ENCODE measurements at places on chromosomes 11 and 22.

DNA sequence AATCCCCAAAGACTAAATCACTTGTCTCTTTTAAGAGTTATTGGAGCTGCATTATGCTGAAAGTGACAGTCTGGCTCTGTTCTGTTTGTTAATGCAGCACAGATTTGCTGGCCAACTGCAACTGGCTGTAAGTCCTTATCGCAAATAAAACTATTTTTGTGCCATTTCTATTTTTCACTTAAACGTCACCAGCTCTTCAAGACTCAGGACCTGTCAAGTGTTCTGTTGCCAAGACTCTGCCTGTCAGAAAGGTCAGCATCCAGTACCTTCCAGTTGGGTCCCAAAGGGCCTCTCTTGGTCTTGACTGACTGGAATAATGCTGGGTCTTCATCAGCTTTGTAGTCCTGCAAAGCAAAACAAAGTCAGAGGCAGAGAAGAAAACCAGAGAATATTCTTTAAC lies 45.6 kb downstream of the PITPNB start:
- DNase-seq: no peak

DNA sequence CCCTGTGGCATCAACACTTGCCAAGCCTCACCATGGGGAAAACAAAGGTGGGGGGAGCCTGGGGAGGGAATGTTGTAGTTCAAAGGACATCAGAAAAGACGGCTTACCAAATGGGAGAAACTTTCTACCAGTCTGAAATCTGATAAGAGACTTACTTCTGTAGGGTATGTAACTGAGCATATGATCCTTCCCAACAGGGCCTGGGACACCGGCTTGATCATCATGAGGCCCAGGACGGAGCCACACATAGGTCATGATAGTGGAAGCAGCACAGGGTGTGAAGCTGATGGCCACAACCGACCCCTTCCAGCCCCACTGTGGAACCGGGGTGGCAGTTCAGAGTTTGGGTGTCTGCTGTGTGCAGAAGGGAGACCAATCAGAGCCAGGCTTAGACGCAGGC lies 51.1 kb downstream of the MICAL3 start:
- no peak for DNase-seq

GRCh38 chr11:61406067-61406466 lies 13.7 kb downstream of the TMEM216 start:
- DNase-seq: no peak

GRCh38 chr11:70537576-70538571 lies 139.5 kb downstream of the CTTN start:
- no peak for DNase-seq

- DNase-seq: no peak
These were observed 40.9 kb upstream of the OR9Q1 start for GRCh38 chr11:57982776-57983175.

GRCh38 chr22:20298803-20299745 lies 20.8 kb downstream of the DGCR6L start:
- DNase-seq: peak; percentile 81

DNA sequence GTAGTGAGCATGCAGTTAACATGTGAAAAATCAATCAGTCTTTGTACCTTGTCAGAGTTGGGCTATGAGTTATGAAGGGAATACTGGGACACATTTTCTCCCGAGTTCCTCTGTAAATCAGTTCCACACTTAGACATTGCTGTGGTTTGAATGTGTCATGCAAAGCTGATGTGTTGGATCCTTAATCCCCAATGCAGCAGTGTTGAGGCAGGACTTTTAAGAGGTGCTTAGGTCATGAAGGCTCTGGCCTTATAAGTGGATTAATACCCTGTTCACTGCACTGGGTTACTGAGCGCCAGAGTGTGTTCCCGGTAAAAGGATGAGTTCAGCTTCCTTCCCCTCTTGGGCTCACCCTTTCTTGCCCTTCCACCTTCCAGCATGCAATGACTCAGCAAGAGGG lies 742.1 kb upstream of the TENM4 start:
- DNase-seq: no peak

- peak; percentile 65 for DNase-seq
These were observed 43.0 kb upstream of the RTL6 start for GRCh38 chr22:44540756-44541670.

DNA sequence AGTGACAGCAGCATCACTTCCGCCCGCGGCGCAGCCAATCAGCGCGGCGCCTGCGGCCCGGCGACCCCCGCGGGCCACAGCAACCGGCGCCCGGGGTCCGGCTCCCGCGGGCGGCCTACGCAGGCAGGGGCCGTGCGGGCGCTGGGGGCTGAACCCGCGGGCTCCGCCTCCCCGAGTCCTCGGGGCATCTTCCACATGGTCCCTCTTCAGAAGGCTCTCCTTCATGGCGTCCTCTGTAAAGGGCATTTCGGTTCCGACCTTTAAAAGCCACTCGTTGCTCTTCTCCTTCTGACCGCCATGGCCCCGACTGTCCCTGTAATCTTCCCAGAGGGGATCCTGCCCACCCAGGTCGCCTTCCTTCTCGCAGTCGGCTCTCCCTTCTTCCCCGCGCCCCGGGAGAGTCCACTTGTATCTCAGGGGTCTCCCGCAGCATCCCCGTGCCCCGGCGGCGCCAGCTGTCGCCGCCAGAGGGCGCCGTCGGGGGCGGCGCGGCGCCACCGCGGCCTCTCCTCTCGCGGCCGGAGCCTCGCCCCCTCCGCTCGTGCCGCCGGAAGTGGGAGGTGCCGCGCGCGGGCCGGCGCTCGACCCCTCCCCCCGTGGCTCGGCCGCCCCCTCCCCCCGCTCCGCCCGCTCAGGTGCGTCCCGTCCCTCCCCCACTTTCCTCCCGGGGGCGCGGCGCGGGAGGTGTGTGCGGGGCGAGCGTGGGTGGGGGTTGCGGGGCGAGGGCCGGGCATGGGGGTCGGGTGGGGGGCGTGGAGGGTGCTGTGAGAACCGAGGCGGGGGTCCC lies at the start of gene RNF214:
RNF214 (plus strand) TSS at position 580 of the 787 bp plus-strand sequence. CDS start 1,602 bp downstream, outside the sequence.
- peak; percentile 77 for DNase-seq

DNA sequence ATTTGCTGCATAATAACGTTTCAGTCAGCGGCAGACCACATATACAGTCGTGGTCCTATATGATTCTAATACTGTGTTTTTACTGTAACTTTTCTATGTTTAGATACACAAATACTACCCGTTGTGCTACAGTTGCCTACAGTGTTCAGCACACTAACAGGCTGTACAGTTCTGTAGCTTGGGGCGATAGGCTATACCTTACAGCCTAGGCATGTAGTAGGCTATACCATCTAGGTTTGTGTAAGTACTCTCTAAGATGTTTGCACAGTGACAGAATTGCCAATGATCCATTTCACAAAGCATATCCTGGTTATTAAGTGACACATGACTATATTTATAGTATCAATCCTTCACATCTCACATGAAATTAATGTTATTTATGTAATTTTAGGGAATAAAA lies 78.2 kb downstream of the YAP1 start:
- no peak for DNase-seq

GRCh38 chr11:35523331-35523768 lies 2.1 kb downstream of the PAMR1 start:
- no peak for DNase-seq

Measured in inflammatory macrophage treated with lipopolysaccharide for 4 hours (primary cell).